ENCODE measurements at places on chromosomes 13 and 19. TPM values are rescaled to one million over a fixed set of nuclear protein-coding genes. Genes with fewer than 3 reads are reported as not detected.

- DNase-seq: no peak
Observed at GRCh38 chr19:21566073-21566472, 60.7 kb downstream of the ZNF429 start.

CRLF1 gene
- total RNA-seq: 9.5 TPM

DNA sequence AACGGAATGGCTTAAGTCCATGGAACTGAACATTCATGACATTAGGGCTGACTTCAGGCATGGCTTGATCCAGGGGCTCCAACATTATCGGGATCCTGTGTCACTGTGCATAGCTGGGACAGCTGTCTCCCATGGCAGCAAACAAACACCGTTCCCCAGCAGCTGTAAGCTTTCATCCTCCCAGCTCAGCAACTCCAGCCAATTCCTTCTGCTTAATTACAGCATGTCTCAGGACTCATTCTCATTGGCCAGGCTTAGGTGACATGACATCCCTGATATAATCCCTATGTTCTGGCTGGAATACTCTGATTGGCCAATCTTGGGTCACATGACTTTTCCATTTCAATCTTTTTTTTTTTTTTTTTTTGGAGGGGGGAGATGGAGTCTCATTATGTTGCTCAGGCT lies 10.9 kb upstream of the TLE5 start:
- no peak for DNase-seq

KLK14 gene
- total RNA-seq: 1.2 TPM

IFNL1 gene
- total RNA-seq: not detected

DNA sequence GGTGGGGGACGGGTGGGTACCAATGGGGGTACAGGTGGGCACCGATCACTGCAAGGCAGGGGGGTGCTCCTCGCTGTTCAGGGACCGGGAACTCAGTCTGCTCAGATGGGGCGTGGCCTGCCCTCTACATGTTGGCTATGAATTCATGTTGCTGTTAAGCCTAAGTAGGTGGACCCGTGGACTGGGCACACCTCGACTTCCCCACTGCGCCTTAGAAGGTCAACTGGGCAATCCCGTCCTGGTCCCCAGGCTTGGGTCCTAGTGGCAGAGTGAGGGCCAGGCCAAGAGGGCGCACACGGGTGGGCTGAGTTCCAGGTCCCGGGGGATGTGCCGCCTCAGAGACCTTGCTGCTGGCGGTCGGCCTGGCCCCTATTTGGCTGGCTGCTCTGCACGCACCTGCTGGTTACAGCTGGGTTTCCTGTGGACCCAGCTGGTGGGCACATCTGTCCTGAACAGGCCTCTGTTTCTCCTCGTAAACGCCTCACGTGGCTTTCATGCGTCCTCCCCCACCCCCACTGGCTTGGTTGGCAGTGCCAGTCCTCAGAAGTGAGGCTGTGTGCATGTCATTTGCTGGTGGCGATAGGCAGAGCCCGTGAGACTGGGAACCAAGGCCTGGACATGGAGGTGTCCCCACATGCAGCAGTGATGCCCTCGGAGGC lies 13.5 kb upstream of the ZNF554 start:
- DNase-seq: no peak

DNA sequence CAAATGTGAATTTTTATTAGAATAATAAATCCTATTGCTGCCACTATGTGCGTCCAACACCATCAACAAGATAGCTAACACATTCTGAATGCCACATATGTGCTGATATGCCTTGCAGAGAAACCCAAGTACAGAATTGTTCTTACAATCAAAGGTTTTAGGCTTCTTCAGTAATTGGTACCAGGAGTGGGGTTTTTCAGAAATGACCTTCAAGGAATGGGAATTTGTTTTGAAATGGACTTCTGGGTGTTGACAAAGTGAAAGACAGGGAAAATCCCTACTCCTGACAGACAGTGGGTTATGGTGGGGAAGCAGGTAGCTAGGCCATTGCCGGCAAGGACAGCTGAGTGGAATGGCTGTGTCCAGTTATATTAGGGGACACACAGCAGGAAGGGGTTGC lies 5.7 kb downstream of the SYT3 start:
- DNase-seq: no peak

DNA sequence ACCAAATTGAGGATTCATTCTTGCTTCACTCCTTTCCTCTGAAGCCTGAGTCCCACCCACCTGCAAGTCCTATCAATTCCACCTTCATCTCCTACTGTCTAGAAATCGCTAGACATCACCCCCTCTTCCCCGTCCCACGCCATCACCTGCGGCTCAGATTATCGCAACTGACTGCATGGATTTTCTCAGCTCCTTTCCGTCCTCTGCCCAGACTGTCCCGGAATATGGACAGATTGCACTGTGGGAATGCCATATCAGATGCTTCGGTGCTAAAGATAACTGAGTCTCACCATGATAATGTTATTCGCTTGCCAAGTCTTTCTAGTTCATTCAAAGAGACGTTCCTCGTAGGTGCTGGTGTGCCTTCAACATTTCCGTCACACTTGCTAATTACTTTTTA lies 66.4 kb upstream of the USP29 start:
- DNase-seq: no peak

- DNase-seq: no peak
Observed at GRCh38 chr19:35449359-35450043, 1.4 kb downstream of the FFAR2 start.

DNA sequence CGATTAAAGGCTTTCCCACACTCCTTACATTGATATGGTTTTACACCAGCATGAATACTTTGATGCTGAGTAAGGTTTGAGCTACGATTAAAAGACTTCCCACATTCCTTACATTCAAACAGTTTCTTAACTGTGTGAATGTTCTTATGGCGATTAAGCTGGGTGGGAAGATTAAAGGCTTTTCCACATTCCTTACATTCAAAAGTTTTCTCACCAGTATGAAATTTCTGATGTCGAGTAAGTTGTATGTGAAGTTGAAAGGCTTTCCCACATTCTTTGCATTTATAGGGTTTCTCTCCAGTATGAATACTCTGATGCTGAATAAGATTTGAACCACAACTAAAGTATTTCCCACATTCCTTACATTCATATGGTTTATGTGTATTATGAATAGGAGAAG lies 20.0 kb downstream of the ZNF780B start:
- no peak for DNase-seq

DNA sequence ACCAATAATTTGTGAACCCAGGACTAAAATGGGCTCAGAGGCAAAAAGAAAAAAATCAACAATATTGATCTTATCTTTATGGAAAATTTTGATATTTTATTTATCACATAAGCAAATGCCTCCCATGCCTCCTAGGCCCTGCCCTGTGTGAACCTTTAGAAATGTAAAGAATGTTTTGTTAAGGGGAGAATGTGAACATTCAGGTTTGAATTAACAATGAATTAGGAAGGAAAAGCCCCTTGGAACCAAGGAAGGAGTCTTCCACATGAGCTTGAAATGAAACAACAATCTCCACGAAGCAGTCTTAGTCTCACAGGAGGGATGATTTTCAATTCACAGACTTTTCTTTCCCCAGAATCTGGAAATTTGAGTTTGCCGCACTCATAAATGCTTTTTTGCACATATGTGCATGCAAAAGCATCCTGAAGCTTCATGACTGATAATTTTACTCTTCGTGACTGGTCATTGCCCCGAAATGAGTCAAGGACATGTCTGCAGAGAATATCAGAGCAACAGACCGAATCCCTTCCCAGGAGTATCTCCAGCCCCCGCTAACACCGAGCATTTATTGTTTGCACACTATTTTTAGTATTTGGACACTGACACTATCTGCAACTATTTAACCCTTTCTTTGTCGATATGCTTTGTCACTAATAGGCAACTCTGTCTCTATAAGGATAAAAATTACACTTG lies 135.2 kb downstream of the DCT start:
- DNase-seq: no peak

FFAR1 gene
- total RNA-seq: not detected

DNA sequence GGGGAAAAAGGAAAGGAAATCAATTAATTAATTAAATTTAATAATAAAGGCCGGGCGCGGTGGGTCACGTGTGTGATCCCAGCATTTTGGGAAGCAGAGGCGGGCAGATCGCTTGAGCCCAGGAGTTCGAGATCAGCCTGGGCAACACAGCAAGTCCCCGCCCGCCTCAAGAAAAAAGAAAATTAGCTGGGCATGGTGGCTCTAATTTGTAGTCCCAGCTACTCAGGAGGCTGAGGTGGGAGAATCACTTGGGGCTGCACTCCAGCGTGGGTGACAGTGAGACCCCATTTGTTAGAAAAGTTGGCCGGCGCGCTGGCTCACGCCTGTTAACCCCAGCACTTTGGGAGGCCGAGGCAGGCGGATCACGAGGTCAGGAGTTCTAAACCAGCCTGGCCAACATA lies 733 bp upstream of the CD320 start:
- no peak for DNase-seq

DNA sequence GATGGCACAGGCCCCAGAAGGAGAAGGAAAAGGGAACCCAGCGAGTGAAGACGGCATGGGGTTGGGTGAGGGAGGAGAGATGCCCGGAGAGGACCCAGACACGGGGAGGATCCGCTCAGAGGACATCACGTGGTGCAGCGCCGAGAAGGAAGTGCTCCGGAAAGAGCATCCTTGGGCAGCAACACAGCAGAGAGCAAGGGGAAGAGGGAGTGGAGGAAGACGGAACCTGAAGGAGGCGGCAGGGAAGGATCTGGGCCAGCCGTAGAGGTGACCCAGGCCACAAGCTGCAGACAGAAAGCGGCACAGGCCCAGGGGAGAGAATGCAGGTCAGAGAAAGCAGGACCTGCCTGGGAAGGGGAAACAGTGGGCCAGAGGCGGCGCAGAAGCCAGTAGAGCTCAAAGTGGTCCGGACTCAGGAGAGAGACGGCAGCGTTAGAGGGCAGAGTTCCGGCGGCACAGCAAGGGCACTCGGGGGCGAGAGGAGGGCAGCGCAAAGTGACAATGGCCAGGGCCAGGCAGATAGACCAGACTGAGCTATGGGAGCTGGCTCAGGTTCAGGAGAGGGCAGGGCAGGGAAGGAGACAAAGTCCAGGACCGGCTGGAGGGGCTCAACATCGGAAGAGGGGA lies 1.1 kb downstream of the PPP1R12C start:
- DNase-seq: no peak

ASF1B gene
- 32.1 TPM for total RNA-seq

DNA sequence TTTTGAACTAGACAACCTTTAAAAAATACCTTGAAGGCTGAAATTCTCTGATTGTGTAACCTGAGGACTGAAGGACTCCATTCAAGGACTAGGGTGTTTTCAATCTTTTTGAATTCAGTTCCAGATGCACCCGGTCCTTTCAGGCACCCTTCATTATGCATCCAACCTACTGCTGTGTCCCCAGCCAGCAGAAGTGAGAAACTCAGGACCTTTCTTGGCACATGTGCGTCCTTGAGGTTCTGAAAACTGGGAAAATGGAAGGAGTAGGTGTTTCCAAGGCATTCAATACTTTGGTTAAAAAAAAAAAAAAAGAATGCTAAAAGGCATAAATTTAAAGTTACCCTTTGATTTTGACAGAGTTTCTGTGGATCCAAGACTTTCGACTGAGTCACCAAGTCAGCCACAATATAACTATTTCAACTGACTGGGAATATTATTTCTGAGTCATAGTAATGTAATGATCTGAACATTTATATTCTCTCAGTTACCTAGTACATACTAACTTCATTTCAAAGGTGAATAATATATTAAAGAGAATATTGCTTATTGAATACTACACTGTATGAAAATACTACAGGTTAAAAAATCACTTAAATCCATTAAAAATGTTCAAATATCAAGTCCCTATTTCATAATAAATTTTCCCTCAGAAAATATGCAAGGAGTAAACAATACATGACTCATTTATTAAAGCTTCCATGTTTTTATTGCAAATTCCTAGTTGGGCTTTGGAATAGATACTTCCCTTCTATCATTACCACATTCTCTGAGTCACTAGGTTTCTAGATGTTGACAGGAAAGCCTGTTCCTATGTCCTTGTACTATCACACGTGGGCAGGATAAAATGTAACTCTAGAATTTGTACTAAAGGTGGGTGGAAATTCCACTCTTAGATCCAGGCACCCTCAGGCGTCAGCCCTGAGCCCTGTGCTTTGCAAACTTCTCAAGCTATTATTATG lies 2.4 kb upstream of the ITGBL1 start:
- DNase-seq: no peak

SHISA7 gene
- 1.0 TPM for total RNA-seq

Measured in H1 (cell line).